ENCODE measurements at places on chromosomes 2 and 18. TPM values are rescaled to one million over a fixed set of nuclear protein-coding genes. Genes with fewer than 3 reads are reported as not detected.

The DCDC2C gene
- total RNA-seq, result not detected

The PHLPP1 gene
- 8.0 TPM for total RNA-seq

The UCN gene
- 0.61 TPM for total RNA-seq

The LYPD6 gene
- 0.08 TPM for total RNA-seq

The DBI gene
- total RNA-seq, result 415 TPM

The GULP1 gene
- total RNA-seq, result 43.4 TPM

The EFR3B gene
- 9.2 TPM for total RNA-seq

The DUSP11 gene
- total RNA-seq, result 47.7 TPM

The HOXD13 gene
- total RNA-seq, result 0.15 TPM

The PARD3B gene
- 0.94 TPM for total RNA-seq

The C2orf78 gene
- not detected for total RNA-seq

The LINC00305 gene
- total RNA-seq, result not detected

The SNRPD1 gene
- total RNA-seq, result 114 TPM

The HRH4 gene
- not detected for total RNA-seq

The IMPACT gene
- total RNA-seq, result 15.4 TPM

The KCNIP3 gene
- 1.4 TPM for total RNA-seq

The SAG gene
- total RNA-seq, result not detected

The ALK gene
- not detected for total RNA-seq

The SPATA3 gene
- not detected for total RNA-seq

The REG3A gene
- not detected for total RNA-seq

The MOGAT1 gene
- total RNA-seq, result not detected

The CDK5R2 gene
- total RNA-seq, result 6.5 TPM

The POTEE gene
- total RNA-seq, result not detected

The PROM2 gene
- 0.01 TPM for total RNA-seq

The SERPINE2 gene
- 145 TPM for total RNA-seq

The GALR1 gene
- total RNA-seq, result not detected

The IL36RN gene
- 0.14 TPM for total RNA-seq

The MC5R gene
- total RNA-seq, result not detected

The SNORC gene
- total RNA-seq, result 2.4 TPM

The SLC39A6 gene
- 50.5 TPM for total RNA-seq

The PELI1 gene
- total RNA-seq, result 1.6 TPM

The SERPINB2 gene
- 0.07 TPM for total RNA-seq

The CRYBA2 gene
- not detected for total RNA-seq

The KIF5C gene
- total RNA-seq, result 0.46 TPM

The ASB18 gene
- not detected for total RNA-seq

All from A549 treated with Hydrocortisone at 1 μM for 4 hours (cell line).